ENCODE measurements at places on chromosomes 5 and 9.

- no peak for DNase-seq
Measured at GRCh38 chr9:33750307-33750838, 45.0 kb upstream of the PRSS3 start.

DNA sequence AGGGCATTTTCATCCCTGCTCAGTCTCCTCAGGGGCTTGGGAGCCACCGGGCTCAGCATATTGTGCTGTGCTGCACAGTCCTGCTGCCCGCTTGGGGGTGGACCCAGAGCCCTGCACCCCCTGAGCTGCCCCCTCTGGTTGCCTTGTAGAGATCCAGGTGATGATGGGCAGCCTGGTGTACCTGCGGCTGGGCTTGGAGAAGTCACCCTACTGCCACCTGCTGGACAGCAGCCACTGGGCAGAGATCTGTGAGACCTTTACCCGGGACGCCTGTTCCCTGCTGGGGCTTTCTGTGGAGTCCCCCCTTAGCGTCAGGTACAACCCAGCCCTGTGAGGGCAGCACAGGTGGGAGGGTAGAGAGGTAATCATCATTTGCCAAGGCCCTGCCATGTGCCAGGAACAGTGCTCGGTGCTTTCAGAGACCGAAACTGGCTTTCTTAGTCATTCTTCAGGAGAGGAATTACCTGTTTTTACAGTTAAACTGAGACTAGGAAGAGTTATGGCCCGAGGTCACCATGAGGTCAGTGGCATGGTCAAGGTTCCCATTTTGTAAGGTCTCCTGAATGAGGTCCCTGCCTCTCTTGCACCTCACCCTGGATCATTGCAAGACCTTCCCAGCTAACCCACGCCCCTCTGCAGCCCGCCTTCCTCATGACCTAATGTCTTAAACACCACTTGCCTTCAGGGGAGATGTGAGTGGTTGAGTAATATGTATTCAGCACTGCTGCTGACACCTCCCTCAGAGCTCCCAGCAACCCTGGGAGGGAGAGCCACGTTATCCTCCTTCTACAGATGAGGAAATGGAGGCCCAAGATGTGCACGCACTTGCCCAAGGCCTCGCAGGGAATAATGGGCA, 7.5 kb downstream of the NHP2 start:
- DNase-seq, result no peak

GRCh38 chr9:16921855-16922254, 51.4 kb upstream of the BNC2 start:
- no peak for DNase-seq

DNA sequence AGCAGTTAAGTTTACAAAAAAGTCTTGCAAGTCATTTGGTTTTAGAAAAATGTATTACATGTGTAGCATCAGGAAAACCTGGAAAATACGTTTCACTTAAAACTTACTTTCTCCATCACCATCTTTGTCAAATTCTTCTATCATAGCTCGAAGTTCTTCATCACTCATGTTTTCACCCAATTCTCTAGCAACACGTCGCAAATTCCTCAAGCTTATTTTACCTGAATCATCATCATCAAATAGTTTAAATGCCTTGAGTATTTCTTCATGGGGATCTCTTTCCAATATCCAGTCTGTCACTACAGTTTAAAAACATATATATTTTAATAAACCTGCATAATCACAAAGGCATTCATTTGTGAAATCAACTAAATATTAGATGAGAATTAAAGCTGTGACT, 10.3 kb downstream of the CETN3 start:
- no peak for DNase-seq

DNA sequence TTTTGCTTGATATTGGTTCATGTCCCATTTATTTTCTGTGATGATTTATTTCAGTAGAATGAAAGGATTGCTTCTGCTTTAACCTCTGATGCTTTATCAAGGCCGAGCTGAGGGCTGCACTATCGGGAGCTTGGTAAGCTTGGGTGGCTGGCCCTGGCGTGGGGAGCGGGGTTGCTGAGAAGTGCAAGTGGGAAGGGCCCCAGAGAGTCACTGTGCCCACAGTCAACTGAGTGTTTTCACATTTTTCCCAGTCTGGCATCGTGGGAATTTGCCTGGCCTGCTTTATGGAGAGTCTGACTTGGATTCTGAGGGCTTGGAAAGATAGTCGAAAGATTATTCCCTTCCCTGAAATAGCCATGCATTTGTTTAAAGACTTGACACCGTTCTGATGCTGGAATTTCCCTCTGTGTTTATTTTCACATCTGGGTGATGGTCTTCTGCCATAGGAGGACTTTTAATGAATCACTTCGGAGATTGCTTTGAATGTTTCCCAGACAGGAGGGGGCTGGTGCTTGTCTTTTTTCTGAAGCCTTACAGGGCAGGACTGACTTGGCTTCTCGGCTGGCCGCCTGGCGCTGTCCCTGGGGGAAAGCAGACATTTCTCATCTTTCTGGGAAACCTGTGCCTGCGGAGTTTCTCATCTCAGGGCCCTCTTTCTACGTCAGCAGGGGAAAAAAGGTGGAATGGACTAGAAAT, 139.0 kb downstream of the BOD1 start:
- DNase-seq, result no peak

DNA sequence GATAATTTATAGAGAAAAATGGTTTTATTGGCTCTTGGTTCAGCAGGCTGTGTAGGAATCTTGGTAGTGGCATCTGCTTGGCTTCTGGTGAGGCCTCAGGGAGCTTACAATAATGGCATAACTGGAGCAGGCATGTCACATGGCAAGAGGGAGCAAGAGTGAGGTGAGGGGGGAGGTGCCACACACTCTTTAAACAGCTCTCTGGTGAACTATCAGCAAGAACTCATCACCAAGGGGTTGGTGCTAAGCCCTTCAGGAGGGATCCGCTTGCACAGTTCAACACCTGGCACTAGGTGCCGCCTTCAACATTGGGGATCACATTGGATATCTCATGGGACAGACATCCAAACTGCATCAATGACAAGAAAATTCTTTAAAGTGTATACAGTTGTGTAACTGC, 10.5 kb downstream of the GPBP1 start:
- no peak for DNase-seq

- DNase-seq, result no peak
Measured at GRCh38 chr9:106032978-106033377, 338.6 kb downstream of the TMEM38B start.

GRCh38 chr5:153981905-153982605, 56.7 kb downstream of the FAM114A2 start:
- DNase-seq, result no peak

- DNase-seq, result no peak
Measured at GRCh38 chr5:79229357-79230174, 6.4 kb upstream of the JMY start.

- DNase-seq, result no peak
Measured at GRCh38 chr5:179381691-179382090, 36.4 kb upstream of the ADAMTS2 start.

GRCh38 chr9:613771-614347, 227.6 kb upstream of the DMRT1 start:
- DNase-seq, result peak; percentile 72

GRCh38 chr5:80755626-80756025, 100.8 kb upstream of the DHFR start:
- no peak for DNase-seq

- no peak for DNase-seq
Measured at GRCh38 chr9:19551124-19551929, 142.5 kb downstream of the ACER2 start.

GRCh38 chr5:14444161-14444560, 137.4 kb upstream of the OTULINL start:
- DNase-seq, result no peak

DNA sequence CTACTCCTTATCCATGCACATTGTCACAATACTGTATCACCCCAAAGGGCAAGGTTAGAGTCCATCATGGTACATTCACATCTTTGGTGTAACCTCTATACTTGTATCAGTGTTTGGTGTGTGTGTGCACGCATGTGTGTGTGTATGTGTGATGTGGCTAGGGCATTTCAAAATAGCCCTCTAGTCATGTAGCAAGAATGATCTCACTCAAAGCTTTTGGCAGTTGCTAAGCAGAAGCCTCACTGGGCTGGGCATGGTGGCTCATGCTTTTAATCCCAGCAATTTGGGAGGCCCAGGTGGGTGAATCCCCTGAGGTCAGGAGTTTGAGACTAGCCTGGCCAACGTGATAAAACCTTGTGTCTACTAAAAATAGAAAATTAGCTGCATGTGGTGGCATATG, 245.3 kb downstream of the ADGRV1 start:
- DNase-seq, result no peak

DNA sequence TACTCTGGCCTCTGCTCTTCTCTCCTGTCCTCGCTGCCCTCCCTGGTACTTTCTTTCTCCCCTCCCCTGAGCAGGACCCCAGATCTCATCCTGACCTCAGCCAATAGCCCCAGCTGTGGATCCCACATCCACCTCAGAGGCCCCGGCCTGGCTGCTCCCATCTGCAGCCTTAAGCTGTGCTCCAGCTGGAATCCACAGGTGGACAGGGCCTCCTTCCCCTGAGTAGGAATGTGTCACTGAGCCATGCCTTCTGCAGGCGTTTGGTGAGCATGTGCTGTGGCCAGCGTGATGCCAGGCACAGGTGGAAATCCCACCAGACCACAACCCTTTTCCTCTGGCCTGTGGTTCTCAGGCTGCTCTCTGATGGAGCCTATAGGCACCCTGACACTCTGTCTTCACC, 68.9 kb downstream of the C5orf15 start:
- DNase-seq, result no peak

DNA sequence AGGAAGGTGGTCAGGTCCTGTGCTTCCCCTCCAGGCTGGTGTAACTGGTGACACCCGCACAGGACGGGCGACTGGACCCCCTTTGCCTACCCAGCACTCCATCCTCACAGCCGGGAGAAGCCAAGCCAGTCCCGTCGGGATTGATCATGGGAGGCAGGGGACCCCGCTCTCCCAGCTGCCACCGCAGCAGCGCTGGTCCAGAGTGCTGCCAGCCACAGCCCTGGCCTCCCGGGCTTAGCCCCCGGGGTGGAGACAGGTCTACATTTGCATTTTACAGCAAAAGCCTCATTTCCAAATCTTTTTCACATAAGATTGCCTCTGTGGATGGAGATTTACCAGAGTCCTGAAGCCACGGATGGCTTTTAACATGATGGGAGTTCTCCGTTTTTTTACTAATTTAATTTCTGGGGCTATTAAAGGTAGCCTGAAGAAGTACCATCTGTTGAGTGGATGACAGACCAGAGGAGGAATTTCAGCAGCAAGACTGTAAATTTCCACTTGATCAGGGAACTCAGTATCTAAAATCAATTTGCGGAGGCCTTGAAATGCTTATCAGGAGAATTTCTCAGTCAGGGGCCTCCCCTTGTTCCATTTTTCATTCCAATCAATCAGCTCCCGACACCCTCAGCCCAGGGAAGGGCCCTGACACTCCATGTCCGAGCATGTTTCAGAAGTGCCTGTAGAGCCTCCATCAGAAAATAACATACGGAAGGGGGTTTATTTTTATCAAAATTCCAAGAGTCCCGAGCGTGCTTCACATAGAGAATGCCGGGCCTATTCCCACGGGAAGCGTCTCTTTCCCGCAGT, 80.6 kb downstream of the OLFM1 start:
- DNase-seq, result no peak

- no peak for DNase-seq
Measured at GRCh38 chr9:2645569-2645968, 24.0 kb downstream of the VLDLR start.

DNA sequence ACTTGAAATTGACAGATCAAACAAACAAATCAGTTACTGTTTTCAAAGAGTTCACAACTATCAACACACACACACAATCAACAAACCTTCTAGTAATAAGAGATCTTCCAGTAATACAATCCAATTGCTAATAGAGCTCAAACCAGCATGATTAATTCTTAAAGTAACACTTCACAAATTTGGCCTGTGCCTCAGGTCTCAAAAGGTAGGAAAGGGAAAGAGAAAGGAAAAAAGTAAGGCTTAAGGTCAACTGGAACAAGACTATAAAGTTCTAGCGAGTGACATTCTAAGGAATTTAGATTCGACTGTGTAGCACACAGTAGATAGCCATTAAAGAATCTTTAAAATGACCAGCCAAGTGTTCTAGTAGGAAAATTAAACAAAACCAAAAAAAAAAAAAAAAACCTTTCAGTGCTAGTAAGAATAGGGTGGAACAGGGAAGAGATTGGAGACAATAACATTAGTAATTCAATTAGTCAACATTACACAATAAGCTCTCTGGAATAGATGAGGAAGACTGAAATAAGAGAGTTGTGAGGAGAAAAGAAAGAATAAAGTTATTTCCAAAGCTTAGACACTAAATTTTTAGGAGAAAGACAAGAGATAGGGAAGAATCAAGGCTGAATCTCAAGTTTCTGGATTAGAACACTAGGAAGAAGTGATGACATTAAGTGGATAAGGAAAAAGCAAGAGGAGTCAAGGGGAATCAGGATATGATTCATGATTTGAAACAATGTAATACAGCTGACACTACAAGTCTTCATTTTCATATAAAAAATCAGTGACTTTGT, 86.1 kb downstream of the FBXL17 start:
- DNase-seq, result no peak

DNA sequence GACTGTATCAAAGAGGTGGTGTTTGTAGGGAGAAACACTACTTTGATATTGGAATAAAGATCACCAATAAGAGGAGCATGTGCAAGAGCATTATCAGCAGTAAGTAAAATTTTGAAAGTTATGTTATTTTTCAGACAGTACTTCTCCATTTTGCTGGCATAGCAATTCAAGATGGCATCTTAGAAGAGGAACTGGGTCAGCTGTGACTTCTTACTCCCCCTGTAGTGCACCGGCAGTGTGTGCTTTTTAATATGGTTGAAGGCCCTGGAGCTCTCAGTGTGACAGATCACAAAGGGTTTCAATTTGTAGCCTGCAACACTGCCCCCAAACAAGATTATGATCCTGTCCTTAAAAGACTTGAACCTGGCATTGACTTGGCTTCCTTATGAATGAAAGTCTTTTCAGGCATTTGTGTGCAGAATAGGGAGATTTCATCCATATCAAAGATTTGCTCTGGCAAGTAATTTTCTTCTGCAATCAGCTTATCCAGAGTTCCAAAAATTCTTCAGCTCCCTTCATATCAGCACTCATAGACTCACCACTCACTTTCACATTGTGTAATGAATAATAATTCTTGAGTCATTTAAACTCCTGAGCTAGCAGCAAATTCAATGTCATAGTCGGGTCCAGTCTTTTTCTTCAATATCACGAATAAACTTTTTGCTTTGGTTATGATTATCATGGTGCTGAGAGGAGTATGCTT, 105.7 kb upstream of the MAMDC2 start:
- DNase-seq, result no peak

DNA sequence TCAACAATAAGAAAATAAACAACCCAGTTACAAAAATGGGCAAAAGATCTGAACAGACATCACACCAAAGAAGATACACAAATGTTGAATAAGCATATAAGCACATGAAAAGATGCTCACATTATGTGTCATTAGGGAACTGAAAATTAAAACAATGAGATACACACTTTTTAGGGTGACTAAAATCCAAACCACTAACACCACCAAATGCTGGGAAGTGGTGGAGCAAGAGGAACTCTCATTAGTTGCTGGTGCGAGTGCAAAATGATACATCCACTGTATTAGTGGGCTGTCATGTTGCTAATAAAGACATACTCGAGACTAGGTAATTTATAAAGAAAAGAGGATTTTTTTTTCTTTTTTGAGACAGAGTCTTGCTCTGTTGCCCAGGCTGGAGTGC, 329.1 kb downstream of the TMEM38B start:
- DNase-seq, result no peak
